ENCODE measurements at places on chromosomes 13 and 19.

GRCh38 chr19:17797424-17798201 lies 2.7 kb downstream of the B3GNT3 start:
- peak; percentile 73 for DNase-seq

GRCh38 chr13:52701728-52702465 lies 37.7 kb downstream of the CNMD start:
- no peak for DNase-seq

GRCh38 chr13:111926501-111927180 lies 140.3 kb upstream of the SOX1 start:
- DNase-seq: no peak

DNA sequence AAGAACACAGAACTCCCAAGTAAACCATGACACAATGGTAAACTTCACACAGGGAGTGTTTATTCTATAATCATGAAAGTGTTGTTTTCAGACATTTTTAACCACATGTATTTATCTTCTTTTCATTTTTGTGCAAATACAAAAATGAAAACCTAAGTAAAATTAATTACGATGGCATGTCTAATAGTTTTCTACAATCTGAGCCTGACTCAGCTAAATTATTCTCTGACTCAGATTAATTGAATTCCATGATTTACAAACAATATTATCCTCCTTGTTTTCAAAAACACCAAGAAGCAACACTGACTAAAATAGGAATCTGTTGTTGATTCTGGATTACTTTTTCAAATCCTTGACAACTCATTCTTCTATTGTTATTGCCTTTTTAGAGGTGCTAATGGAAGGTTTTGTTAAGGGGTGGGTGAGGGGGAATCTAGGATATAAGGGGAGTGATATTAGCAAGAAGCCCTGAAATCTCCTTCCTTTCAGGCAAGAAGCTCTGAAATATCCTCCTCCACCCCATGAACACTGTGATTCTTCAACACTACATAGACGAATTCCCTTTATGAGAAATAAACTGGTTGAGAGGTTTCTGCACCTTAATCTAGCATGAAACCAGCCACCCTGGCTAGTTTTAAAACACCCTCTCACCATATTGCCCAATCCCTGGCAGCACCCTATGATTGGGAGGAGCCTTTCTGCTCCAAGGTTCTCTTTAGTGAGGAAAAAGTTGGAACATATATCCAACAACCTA lies 1057.7 kb upstream of the PCDH20 start:
- no peak for DNase-seq

- no peak for DNase-seq
These were observed 597.4 kb upstream of the SLITRK1 start for GRCh38 chr13:84479656-84480055.

- DNase-seq: no peak
These were observed 74.7 kb downstream of the GADD45B start for GRCh38 chr19:2550431-2551171.

DNA sequence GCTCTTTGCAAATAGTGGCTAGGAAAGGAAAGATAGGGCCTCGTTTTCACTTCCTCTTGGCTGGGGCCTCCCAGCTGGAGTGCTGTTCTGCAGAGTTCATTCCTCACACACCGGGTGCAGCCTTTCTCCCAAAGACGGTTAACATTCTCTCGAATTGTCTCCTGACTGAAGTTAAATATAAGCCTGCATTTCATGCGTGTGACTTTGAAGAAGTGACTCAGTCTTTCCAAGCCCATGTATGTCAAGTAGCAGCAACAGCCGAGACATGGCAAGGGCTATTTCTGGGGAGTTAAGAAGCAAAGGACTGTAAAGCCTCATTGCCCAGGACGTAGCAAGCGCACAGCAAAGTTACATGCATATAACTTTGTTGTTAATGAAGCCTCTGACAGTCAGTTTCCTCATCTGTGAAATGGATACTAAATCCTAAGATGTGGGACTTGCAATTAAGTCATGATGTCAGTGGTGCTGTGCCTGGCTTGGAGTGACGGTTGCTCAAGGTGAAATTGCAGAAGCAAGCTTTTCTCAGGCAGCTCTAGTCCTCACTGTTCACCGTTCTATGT lies 502.4 kb downstream of the MYO16 start:
- DNase-seq: no peak

GRCh38 chr13:34750078-34750931 lies 191.8 kb upstream of the NBEA start:
- no peak for DNase-seq

- DNase-seq: no peak
These were observed 14.2 kb upstream of the ANGPTL8 start for GRCh38 chr19:11225172-11225571.

- DNase-seq: no peak
These were observed 5.1 kb upstream of the ZNF77 start for GRCh38 chr19:2949939-2950285.

DNA sequence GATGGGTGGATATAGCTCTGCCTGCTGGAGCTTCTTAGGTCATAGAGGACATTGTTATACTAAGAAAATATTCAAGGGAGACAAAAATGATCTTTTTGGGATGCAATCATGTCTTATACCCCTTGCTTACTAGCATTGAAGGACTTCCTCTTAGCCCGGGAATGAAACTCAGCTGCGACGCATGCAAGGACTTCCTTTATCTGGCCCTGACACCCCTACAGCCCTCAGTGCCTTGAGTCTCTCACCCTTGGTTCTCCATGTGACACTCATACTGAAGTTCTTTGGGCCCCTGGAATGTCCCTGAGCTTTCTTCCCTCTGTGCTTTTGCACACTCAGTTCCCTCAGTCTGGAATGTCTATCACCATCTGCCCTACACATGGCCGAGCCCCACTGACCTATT lies 72.5 kb upstream of the MTIF3 start:
- DNase-seq: no peak

DNA sequence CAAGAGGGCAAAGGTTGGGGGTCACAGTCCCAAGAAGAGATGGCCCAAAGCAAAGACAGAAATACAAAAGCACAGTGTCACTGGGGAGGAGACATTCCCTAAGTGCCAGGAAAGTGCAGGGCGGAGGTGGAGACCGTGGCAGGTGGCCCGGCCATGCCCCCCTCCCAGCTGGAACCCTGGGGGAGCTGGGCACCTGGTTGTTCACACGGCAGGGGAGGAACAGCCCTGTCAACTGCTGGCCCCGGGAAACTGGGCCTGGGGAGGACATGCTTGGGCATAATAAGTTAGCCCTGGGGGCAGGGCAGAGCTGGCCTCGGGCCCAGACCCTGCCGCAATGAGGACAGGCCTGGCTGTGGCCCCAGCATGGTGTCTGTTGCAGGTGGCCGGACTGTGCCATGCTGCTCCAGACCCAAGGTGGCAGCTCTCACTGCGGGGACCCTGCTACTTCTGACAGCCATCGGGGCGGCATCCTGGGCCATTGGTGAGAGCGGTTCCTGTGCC lies 7.4 kb downstream of the HPN start:
- no peak for DNase-seq

DNA sequence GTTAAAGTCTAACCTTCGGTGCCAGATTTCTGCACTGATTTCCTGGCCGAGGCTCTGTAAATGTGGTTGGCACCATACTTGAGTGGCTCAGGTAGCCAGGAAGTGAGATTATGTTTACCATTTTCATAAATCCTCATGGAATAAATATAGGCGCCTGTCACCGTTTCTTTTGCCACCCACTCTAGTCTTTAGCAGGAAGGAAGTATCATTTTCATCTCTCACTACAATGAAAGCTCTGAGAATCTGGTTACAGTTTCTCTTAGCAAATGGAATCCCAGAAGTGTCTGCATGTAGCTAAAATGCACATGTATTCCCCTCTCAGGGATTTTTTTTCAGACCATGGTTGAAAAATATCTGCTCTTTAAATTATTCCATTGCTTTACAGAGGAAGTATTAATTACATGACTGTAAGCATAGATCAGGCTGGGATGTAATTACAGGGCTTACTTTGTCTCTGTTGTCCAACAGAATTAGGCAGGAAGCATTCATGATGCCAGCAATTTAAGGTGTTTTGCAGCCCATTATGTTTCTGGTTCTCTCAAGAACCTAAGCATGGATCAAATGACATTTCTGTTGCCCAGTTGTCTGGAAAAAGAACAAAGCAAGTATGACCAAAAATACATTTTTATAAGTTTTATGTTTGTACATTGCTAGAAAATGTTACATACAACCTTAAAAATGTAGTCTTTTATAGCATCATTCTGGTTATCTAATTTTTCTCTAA lies 221.7 kb upstream of the SPRY2 start:
- DNase-seq: no peak

DNA sequence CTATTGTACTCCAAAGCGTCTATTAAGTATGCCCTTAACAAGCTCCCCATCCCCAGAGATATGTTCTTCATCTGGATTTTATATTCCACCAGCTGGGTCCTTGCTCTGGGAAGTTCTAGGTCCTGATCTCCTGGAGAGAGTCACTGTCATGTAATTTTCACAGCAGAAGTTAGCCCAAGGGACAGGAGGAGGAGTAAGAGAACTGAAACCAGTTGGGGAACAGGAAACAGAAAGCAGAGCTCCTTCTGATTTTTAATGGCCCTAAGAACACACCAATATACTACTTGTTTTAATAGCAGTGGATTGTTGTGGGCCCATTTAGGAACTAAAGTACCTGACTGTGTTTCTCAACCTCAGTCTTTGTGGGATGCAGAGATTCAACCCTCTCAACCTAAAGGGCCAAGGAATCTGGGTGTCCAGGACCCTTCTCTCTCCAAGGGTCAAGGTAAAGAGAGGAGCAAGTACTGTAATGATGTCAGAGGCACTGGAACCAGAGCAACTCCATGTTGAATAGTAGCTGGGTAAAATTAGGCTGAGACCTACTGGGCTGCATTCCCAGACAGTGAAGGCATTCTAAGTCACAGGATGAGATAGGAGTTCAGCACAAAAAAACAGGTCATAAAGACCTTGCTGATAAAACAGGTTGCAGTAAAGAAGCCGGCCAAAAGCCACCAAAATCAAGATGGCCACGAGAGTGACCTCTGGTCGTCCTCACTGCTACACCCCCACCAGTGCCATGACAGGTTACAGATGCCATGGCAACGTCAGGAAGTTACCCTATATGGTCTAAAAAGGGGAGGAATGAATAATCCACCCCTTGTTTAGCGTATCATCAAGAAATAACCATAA lies 8.1 kb upstream of the FPR3 start:
- no peak for DNase-seq

GRCh38 chr19:4266253-4267000 lies 12.6 kb upstream of the SHD start:
- no peak for DNase-seq

DNA sequence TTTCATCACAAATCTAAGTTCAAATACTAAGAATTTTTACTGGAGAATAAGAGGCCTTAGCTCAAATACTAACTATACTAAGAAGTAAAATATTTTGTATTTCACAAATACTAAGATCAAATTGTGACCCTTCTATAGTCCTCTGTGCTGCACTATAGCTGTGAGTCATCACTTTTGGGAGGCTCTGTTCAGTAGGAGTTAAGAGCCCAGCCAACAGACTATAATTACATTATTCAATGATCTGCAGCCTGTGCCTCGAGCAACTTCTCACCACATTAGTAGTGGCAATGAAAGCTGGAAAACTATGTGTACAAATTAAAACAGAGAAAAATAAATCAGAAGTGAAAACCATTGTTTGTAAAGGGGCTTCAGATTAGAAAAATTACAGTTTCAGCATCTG lies 147.3 kb upstream of the GPC6 start:
- no peak for DNase-seq

DNA sequence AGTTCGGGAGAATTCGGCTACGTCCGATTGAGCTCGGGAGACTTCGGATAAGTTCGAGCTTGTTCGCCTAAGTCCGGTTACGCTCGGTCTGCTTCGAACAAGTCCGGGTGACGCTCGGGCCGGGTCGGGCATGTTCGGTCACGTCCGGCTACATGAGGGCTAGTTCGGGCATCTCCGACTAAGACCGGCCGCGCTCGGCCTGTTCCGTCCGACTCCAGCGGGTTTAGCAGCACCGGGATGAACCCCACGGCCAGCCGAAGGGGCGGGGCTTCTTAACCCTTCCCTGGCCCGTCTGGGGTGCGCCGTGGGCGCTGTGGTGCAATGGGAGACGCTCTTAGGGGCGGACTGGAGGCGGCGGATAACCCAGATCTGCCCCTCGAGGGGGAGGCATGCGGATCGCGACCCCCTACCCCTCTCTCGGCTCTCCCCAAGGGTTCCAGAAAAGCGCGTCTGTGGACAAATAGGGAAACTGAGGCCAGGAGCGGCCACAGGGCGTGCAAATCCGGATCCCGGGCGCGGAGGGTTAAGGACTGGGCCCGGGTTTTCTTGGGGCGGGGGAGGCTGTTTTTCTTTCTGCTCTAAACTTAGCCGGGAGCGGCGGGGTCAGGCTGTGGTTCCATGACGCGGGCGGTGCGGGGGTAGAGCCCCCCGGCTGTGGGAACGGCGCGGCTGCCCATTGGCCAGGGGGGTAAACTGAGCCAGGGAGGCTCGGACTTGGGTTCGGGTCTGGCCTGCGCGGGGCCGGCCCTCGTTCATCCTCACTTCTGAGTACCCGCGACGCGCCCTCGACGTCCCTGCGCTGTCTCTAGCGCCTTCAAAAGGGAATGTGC lies 1.5 kb downstream of the PDE4C start:
- DNase-seq: peak; percentile 96

DNA sequence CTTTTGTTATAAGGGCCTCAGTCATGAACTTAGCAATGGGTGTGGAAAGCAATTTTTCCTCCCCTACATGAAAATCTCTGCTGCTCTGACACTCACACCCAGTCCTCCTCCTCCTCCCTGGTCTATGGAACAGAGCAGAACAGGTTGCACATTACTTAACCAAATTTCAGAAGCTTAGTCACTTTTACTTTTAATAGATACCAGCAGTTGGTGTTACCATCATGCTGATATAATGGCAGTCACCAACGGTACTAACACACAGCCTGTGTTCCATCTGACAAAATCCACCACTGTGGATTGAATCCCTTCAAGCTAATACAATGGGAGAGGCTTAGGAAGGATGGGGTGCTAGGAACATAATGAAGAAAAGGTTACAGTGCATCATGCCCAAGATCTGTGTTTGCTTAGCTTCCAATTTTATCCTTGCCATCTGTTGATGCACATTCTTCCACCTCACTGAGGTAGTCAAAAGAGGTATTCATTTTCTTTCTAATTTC lies 9.8 kb downstream of the TPT1 start:
- no peak for DNase-seq

- no peak for DNase-seq
These were observed 41.4 kb downstream of the ZNF333 start for GRCh38 chr19:14731200-14731599.

DNA sequence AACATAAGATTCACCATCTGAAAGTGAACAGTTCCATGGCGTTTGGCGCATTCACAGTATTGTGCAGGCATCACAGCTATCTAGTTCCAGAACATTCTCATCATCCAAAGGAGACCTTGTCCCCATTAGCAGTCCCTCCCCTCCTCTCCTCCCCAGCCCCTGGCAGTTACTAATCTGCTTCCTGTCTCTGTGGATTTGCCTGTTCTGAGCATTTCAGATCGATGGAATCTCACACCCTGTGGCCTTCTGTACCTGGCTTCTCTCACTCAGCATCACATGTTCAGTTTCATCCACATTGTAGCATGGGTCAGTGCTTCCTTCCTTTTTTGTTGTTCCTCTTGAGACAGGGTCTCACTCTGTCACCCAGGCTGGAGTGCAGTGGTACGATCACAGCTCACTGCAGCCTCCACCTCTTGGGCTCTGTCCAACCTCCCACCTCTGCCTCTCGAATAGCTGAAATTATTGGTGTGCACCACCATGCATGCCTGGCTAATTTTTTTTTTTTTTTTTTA lies 34.6 kb downstream of the CRTC1 start:
- DNase-seq: no peak

GRCh38 chr13:55990631-55991030 lies 1150.1 kb upstream of the PRR20A start:
- DNase-seq: no peak

All from activated T-cell treated with anti-CD3 and anti-CD28 coated beads, Interleukin-2, amount 50 U/mL, for 48 hours (primary cell).